ENCODE measurements at places on chromosomes 7 and 10.

GRCh38 chr10:129207297-129207696, 259.7 kb upstream of the MGMT start:
- DNase-seq: no peak

- DNase-seq: no peak
Measured at GRCh38 chr10:130464426-130464825, 328.2 kb downstream of the GLRX3 start.

DNA sequence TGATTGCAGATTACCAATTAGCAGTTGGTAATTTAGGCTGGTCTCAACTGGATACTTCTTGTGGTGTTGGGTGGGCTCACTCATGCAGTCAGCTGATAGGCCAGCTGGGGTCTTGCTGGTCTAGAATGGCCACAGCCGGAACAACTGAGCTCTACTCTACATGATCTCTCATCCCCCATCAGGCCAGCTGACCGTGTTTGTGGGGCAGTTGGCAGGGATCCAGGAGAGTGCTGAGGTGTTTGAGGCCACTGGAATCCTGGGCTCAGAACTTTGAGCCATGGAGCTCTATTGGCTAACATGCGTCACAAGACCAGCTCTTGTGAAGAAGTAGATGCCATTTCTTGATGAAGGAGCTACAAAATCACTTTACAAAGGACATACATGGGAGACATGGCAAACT, 242.4 kb downstream of the GFRA1 start:
- no peak for DNase-seq

GRCh38 chr7:98137826-98138151, 31.1 kb downstream of the LMTK2 start:
- DNase-seq: no peak

- DNase-seq: no peak
Measured at GRCh38 chr10:124619195-124619594, 125.0 kb downstream of the FAM53B start.

DNA sequence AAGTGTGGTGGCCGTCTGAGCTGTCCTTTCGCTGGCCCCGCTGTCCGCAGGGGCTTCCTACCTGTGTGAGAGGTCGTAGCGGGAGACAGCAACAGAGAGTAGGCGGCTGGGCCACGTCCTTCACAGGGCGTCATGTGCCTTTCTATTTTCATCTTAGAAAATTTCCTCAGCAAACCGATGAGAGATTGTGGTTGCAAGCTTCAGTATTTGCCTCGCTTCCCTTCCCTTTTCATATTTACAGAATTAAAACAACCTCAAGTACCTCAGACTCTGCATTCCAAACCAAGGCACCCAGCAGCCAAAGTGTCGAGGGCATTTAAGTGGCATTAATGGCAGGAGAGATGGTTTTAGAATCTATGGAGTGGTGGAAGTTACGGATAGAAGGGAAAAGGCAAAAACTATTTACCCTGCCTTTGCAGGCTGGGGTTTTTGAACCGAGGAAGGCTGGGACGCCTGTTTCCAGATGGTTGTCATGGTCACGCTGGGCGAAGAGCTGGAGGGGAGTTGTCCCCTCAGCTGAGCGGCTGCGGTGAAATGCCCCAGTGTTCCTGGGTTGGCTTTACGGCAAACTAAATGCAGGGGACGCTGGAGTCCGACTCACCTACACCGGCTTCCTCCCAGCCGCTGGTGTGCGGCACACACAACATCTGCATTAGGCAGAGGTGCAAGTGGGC, 41.9 kb downstream of the WIPI2 start:
- no peak for DNase-seq

DNA sequence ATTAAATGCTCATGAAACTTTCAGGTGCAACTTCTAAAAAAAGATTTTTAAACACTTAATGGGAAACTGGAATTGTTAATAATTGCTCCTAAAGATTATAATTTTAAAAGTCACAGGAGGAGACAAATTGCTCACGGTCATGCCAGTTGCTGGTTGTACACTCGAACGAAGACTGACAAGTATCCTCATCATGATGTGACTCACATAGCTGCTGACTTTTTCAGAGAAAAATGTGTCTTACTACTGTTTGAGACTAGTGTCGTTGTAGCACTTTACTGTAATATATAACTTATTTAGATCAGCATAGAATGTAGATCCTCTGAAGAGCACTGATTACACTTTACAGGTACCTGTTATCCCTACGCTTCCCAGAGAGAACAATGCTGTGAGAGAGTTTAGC, 79.3 kb downstream of the ITGB8 start:
- no peak for DNase-seq

DNA sequence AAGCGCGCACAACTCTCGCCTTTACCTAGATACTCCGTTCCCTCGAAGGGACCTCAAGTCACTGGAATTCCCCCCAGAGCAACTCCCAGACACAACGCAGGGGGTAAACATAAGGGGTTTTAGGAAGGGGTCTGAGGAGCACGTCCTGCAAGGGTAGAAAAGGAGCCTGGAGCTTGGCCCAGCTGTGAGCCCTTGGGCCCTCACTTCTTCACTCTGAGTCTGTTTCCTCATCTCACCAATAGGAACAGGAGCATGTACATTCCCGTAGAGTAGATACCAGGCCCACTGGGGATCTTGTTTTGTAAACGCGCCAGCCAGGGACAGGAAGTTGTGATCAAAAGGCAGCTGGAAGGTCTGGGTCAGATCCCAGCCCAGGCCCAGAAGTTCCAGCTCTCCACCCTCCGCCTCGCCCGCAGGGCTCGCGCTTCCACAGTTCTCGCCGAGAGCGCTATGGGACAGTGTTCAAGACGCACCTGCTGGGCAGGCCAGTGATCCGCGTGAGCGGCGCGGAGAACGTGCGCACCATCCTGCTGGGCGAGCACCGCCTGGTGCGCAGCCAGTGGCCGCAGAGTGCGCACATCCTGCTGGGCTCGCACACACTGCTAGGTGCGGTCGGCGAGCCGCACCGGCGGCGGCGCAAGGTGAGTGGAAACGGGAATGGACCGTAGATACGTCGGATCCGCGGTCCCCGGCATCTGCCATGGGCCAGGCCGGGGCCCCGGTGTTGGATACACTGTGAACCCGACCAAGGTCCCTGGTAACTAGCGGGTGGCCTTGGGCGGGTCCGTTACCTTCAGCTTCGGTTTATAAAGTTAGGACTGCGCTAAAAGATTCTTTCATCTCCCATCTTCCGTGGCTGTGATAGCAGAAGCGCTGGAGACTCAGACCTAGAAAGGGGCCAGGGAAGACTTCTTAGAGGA, 1.3 kb downstream of the CYP26C1 start:
- DNase-seq: no peak

DNA sequence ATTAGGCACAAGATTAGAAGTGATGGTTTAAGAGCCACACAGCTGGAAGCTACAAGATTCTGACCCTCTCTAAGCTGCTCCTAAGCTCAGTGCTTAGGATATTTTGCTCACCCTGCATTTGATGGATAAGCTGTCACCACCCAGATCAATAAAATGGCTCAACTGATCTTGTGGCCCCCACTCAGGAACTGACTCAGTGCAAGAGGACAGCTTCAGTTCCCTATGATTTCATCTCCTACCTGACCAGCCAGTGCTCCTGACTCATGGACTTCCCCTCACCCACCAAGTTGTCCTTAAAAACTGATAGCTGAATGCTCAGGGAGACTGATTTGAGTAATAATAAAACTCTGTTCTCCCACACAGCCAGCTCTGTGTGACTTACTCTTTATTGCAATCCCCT, 833.8 kb downstream of the GRID1 start:
- DNase-seq: no peak

- DNase-seq: peak; percentile 52
Measured at GRCh38 chr10:7891634-7892033, 73.3 kb downstream of the TAF3 start.

GRCh38 chr10:69739634-69740033, 62.1 kb upstream of the COL13A1 start:
- DNase-seq: no peak

GRCh38 chr7:69763513-69763912, 165.2 kb downstream of the AUTS2 start:
- DNase-seq: no peak

DNA sequence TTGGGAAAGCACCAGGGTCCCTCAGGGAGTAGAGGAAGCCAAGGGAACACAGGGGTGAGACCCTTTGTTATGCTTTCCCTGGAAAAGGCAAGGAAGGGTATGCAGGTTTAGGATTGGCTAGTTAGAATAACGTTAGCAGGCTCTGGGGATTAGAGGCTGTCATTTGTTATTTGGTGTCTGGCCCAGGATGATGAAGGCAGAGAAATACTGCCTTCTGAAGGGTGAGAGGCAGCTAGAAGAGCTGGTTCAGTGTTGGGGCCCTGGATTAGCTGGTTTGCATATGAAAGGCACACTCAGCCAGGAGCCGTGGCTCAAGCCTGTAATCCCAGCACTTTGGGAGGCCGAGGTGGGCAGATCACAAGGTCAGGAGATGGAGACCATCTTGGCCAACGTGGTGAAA, 3.0 kb upstream of the PILRA start:
- DNase-seq: no peak

DNA sequence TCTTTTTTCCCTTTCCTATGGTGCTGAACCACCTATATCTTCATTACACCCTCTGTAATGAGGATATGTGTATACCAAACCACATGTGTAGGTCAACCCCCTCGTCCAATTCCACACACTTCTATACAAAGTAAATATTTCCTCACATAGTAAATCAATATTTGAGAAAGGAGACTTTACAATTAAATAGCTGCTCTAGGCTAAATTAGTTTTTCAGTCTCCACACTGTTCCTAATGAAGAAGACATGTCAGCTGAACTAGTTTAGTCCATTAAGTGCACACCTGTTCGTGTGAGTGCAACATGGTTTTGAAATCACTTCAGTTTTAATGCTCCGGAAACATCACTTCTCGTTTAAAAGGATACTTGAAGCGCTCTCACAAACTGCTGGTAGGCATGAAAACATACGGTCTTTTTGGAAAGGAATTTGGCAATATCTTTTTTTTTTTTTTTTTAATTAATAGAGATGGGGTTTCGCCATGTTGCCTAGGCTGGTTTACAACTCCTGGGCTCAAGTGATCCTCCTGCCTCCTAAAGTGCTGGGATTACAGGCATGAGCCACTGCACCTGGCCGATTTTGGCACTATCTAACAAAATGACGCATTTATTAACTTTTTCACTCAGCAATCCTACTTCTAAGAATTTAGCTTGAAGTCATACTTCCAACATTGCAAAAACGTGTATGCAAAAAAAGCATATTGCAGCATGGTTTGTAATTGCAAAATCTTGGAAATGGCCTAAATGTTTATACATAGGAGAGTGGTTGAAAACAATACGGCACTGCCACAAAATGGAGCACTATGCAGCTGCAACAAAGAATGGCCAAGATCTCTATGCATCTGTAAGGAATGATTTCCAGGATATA, 2.1 kb upstream of the XRCC2 start:
- DNase-seq: no peak

DNA sequence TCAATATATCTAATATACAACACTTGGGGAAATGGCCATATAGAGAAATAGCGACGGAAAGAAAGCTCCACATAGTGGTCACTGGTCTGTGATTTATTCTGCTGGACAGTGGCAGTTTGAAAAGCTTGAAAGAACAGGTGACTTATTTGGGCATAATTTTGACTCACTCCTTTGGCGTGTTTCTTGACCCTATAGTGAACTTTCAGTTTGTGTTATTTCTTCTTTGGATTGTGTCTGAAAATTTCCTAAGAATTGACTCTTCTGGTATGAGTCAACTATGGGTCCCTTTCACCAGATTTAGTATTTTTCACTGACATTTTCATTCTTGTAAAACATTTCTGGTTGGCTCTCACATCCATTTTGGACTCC, 25.8 kb upstream of the IMMP2L start:
- peak; percentile 51 for DNase-seq

DNA sequence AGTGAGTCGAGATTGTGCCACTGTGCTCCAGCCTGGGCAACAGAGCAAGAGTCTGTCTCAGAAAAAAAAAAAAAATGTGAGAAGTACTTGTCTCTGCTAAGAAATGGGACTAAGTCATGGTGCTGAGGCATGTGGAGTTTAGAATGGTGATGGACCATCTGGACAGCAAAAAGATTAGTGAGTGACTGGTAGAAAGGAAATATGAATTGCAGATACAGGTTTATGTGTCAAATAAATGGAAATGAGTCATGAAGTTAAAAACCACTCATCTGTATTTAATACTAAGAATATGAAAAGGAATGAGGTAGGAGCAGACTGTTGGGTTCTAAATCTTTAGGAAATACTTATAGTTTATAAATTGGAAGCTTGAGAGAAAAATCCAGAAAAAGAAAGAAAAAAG, 625.7 kb upstream of the ANKRD30A start:
- DNase-seq: no peak

DNA sequence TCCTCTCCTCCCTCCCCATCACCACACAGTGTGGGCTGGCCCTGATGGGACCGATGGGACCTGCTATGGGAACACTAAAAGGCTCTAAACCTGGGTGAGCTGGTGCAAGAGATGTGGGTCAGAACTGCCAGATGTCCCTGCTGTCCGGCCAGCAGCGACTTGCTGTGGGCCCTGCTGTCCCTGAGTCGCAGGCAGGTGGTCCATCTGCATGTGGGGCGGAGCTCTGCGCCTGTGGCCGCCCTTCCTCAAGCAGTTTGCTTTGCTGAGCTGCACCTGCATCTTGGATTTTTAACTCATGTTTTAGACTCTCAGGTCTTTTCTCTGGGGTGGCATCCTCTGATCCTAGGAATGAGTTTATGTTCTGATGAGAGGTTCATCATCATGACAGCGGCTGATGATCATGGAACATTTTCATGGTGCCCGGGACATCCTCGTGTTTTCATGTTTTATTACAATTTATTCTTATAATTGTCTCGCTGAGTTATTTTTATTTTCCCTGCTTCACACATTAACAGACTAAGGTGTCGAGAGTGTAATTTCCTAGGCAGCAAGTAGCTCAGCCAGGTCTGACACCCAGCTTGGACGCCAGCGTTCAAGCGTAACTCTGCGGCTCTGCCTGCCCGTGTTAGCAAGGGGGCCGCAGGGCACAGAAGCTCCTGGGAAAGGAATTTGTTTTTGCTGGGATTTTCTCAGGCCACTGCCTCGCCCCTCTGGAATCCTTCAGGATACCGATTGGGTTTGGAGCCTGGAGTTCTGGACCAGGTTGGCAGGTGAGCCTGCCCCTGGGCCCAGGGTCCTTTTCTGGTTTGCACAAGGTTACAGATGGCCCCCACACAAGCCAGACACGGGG, 615.2 kb upstream of the FOXK1 start:
- no peak for DNase-seq

GRCh38 chr10:11578802-11579255, 32.6 kb downstream of the USP6NL start:
- no peak for DNase-seq

- peak; percentile 24 for DNase-seq
Measured at GRCh38 chr7:142153400-142153799, 41.9 kb downstream of the MGAM2 start.

- no peak for DNase-seq
Measured at GRCh38 chr10:105207476-105207995, 566.4 kb downstream of the SORCS3 start.
